ENCODE measurements at places on chromosomes 6 and 20.
A peak's percentile ranks its signal among the peaks of the same experiment; 100 is the strongest.

DNA sequence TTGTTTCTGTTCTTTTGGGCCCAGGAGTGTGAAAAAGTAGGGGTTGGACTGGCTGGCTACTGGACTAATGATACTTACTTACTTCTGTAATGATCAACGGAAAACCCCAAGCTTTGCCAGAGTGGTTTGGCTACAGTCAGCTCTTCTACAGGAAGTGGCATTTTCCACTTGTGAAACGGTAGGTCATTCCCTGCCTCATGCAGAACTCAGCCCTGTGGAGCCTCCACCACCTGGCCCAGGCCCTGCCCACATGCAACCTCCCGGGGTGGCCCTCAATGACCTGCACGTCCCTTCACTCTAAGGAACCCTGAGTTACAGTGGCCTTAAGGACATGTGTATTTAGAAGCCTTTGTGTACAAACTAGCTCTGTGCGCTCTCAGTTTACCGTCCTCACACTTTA, 140.4 kb downstream of the DTNBP1 start:
- no peak for DNase-seq

DNA sequence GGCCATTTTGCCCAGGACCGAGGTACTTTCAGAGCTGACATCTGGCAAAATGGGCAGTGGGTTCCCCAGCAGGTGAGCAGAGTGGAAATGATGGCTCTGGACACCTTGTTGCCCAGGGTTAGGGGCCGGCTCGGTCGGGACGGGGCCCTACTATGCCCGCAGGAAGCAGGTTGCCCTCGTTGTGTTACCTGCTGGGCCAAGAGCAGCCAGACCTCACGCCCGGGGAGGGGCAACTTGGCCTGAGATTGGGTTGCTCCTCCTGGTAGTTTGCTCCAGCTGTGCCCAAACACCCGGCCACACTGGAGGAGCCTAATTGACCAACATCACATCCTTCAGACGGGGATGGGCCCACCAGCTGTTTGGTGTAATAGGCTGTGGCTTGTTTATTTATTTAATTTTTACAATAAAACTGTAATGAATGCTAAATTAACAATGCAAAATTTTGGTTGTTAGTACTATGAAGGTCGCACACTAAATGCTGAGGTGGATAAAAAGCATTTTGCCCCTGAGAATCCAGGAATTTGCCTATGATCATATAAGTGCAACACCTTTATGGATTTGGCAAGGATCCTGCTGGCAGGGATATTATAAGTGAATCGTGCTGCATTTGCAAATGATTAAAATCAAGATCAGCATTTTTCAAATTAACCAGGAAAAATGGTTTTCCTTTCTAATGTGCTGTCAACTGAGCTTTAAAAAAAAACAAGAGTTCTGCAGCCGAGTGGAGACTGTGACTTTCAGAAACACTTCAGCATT, 26.6 kb upstream of the PCMTD2 start:
- no peak for DNase-seq

DNA sequence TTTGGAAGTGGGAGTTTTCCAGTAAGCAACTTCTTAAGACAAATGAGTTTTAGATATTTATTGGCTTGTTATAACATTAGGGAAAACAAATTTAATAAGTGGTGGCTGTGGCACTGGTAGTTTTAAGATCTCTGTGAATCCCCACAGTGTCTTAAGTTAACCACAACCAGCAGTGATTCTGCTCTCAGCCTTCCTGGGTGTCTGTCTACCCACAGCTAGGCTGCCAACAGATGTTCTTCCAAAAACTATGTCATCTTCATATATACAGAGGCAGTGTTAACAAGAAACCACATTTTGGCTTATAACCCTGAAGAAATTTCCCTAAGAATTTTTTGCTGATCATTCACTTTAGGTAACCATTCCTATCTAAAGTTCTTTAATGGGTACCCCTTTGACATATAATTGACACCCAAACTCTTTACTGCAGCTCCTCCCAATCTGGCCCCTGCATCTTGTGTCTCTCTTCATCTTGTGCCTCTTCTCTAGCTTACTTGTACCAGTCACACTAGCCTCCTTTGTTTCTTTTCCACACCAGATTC, 52.7 kb downstream of the TOP1 start:
- DNase-seq: peak; percentile 33

GRCh38 chr6:166526937-166527336, 59.5 kb downstream of the RAMACL start:
- no peak for DNase-seq

DNA sequence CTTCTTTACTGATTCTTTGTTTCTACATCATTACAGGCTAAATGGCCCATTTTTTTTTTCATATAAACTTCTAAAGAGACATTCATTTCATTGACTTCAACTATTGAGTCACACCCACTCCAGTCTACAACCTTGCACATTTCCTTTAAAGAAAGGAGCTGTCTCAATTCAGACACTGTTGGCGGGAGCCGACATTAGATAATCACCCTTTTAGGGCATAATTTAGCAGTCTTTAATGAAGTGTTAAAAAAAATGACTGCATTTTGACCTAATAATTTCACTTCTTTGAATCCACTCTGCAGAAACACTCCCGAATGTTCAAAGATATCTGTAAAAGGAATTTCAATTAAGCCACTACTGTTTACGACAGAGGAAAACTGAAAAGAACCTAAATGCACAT, 1.5 kb downstream of the EPM2A start:
- peak; percentile 5 for DNase-seq

DNA sequence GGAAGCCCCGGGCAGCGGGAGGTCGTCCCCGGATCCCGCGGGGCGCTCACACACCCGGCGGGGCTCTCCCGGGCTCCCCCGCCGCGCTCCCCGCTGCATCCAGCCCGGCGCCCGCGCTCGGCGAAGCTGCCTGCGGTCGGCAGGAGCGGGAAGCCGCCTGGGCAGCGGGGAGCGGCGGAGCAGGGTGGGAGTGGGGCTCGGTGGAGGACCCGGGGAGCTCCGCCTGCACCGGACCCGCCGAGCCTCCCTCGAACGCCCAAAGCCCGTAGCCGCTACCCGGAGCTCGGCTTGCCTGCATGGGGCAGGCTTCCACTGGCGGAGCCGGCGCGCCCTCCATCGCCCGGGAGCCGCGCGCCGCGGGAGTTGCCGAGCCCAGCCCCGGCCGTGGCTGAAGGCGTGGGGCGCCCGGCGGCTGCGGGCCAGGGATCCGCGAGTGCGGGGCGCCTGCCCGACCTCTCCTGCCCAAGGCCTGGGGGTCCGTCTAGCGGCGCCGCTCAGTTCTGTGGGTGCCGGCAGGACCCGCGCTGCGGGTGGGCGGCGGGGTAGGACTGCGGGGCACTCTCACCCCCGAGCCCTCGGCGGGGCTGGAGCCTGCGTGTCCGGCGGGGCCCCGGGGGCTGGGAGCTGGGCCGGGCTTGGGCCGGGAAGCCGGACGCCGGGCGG, 671 bp downstream of the CDH4 start:
- peak; percentile 86 for DNase-seq

- DNase-seq: no peak
These were observed 3.3 kb upstream of the LIME1 start for GRCh38 chr20:63733117-63733516.

DNA sequence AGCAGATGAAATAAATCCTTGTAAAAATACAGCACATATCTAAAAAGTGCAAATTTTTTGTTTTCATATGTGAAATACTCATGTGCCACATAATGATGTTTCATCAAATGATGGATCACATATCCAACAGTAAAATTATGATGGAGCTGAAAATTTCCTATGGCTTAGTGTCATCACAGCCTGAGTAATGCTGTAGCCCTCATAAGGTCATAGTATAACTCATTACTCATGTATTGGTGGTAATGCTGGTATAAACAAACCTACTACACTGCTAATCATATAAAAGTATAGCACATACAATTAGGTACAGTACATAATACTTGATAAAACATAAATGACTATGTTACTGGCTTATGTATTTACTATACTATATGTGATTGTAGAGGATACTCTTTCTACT, 12.9 kb downstream of the TSPYL1 start:
- no peak for DNase-seq

- no peak for DNase-seq
These were observed 117.2 kb upstream of the RALGAPA2 start for GRCh38 chr20:20829681-20830080.

DNA sequence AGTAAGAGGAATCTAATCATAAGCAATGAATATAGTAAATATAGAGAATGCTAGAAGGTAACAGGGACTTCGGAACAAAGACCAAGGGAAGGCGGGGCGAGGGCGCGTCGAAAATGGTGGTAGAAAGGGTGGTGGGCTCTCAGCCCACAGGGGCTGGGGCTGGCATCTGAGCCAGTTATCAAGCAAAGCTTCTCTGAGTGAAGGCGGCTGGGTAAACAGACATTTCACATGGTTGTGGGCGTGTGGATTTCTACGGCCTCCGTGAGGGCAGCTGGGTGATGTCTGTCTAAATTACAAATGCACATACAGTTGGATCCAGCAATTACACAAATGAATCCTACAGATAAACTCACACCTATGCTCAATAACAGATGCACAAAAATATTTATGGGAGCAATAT, 56.6 kb downstream of the TOX2 start:
- no peak for DNase-seq

- DNase-seq: no peak
These were observed 548.9 kb downstream of the CBLN4 start for GRCh38 chr20:55456316-55456940.

DNA sequence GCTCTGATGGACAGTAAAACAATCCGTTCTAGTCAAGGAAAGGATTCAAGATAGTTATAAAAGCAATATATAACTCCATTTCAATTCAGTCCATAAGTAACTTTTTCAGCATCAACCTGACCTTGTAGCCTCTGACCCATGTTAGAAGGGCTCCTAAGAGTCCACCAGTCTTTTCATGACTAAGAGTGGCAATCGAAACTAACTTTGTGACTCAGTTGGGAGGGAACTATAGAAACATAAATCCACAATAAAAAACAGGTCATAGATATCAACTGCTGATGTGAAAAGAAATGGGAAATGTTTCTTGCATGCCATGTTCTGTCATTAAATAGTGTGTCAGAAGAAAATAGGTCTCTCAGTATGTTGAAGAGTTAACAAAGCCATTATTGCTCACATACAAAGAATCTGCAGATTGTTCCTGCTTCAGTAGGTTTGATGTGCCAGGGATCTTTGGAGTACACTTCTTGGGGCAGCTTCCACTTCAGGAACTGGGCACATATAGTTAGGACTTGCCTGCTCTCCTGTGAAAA, 16.2 kb upstream of the RBL1 start:
- DNase-seq: no peak

- DNase-seq: no peak
These were observed 20.8 kb upstream of the GMDS start for GRCh38 chr6:2266031-2266795.

- no peak for DNase-seq
These were observed 178.3 kb downstream of the CARMIL1 start for GRCh38 chr6:25457516-25457915.

- no peak for DNase-seq
These were observed 286.2 kb downstream of the FARS2 start for GRCh38 chr6:5547556-5547955.

GRCh38 chr20:38165089-38165965, at the start of gene TGM2:
TGM2 (minus strand) TSS chr20:38165270; CDS start chr20:38165198, 72 bp downstream.
- peak; percentile 94 for DNase-seq

- DNase-seq: peak; percentile 16
These were observed 166.4 kb upstream of the RNF217 start for GRCh38 chr6:124795643-124796463.

DNA sequence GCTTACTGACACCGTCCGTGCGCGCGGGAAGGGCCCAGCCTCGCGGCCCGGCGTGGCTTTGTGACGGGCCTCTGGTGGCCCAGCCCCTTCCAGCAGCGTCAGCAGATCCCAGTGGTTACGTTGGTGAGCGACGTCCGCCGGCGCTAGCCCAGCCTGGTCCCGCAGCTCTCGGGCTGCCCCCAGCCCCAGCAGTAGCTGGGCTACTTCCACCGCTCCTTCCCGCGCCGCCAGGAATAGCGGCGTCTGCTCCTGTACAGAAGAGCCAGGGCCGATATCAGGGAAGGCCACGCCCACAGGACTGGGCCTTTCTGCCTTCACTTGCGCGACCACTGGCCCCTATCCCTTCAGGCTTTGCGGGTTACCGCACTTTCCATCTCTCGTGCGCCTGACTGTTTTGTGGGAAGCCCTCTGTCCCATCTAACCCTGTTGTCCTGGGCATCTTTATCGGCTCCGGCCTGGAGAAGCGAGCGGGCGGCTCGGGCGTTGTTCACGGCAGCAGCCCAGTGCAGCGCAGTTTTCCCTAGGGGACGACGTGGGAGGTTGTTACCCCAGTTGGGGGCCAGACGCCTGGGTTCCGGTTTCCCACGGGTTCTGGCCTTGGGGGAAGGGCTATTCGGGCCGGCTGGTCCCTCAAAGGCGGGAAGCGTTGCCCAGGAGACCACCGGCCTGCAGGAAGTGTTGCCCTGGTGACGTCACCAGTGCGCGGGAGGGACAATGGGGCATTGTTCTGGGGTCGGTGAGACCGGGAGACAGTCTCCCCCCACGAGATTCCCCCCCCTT, 3.6 kb upstream of the GPSM3 start:
- peak; percentile 76 for DNase-seq

- no peak for DNase-seq
These were observed 9.4 kb downstream of the HM13 start for GRCh38 chr20:31523361-31524283.

DNA sequence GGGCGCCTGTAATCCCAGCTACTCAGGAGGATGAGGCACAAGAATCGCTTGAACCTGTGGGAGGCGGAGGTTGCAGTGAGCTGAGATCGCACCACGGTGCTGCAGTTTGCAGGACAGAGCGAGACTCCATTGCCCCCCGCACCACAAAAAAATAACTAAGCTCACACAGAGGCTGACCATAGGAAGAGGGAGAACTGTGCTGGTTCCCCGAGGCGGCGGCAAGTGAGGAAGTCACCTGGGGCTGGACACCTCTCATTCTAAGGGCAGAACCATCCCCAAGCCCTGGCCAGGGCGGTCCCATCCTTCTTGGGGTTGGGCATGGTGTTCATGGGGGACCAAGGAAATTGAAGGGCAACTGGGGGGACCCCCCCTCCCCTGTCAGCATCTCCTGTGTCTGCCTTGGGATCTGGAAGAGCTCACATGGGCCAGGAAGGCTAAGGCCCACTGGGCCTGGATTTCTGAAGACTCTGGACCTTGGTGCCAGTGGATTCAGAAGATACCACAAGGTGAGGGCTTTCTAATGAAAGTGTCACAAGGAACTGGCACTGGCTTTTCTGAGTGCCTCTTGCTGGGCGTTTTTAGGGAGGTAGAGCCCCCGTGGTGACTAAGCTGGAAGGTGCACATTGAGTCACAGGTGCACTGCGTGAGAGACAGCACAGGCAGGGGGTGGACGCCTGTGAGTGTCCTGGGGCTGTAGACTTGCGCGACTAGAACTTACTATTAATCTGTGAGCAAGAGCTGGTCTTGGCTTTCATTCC, 11.5 kb downstream of the IRF4 start:
- DNase-seq: no peak

DNA sequence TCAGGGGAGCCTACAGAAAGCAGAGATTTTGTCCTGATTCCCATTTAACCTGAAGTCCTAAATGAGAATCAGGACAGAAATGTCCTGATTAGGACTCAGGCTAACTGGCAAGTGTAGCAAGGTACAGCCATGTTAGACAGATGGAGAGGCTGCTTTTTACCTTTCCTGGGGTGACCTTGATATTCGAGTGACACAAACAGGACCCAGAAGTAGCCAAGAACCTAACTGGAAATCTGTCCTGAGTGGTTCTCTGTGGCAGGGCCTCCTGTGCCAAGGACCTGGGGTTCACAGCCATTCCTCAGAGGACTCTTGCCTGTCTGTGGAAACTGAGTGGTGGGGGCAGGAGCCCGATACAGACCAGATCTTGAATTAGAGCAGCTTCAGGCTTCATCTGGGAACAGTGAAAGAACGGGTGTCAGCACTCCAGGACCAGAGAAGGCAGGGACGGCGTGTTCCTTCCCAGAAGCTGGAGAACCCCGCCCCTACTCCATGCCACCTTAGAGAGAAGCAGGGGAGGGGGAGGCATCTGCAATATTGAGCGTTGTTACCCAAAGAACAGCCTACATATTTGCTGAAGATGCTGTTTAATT, 4.3 kb upstream of the FUCA2 start:
- no peak for DNase-seq
